ENCODE measurements at places on chromosomes 6 and 20.

GRCh38 chr6:83371423-83371822, 59.4 kb downstream of the ME1 start:
- DNase-seq, result no peak

GRCh38 chr6:53544217-53544469, 758 bp downstream of the GCLC start:
- no peak for DNase-seq

GRCh38 chr6:140917911-140918310, 1214.8 kb upstream of the GJE1 start:
- DNase-seq, result no peak

DNA sequence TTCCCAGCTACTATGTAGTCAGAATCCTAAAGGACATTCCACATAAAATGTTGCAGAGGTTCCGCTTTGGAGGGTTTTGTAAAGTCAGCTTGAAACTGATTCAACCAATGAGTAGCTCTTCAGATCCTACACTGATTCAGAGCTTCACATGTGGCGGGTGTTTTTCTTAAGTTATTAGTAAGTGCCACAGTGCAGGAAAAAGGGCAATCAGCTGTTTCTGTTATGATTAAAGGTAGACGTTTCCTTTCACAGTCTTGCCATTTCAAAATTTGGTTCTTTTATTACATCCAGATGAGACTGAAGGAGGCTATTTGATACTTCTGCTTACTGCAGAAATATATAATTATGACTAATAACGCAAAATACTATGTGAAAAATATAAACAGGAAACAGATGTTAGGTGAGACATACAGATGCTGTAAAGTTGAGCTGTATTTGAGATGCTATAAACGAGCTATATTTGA, 443.9 kb downstream of the CDKAL1 start:
- no peak for DNase-seq

- DNase-seq, result no peak
Observed at GRCh38 chr6:35320031-35320410, 22.3 kb upstream of the PPARD start.

DNA sequence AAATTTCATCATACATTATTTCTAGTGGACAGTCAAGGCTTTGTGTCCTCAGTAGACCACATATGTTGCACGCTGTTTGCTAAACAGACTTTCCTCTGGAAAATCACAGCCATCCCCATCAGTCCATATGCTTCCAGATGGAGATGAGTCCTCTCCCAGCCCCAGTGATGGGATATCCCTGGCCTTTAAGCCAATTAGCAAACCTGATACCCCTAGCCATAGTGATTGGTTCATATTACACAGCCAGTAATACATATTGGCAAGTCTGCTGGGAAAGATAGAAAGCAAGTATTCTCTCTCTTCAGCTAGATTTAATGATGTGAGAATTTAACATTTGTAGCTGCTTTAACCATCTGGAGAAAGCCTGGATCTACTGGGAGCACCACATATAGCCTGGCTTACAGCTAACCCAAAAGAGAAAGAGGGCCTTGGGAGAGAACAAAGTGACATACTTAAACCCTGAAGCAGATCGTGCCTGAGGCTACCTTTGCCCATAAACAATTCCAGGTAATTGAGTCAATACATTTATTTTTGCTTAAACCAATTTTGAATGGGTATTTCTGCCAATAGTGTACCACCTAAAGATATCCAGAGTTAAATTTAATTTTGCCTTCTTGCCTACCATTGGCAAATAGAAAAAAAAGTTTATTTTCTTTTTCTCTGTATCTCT, 103.5 kb upstream of the HIVEP1 start:
- DNase-seq, result no peak

- DNase-seq, result no peak
Observed at GRCh38 chr6:16045238-16045637, 83.6 kb upstream of the MYLIP start.

GRCh38 chr20:9196110-9196509, 127.2 kb downstream of the PLCB4 start:
- DNase-seq, result no peak

DNA sequence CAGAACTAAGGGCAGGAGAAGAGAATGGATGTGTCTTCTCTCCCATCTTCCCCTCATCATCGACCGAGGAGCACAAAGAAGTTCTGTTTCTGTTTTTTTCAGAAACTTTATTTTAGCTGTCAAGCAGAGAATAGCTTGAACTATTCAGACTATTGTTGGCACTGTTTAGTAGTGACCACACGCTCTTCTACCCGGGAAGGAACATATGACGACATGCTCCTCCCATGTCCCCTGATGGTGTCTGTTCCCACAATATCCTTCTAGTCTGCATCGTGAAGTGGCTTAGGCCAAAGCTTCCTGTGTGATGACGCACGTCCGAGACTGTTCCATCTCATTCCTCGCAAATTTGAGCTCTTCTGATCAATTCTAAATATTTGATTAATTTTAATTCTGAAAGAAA, 27.2 kb upstream of the KIF25 start:
- DNase-seq, result no peak

DNA sequence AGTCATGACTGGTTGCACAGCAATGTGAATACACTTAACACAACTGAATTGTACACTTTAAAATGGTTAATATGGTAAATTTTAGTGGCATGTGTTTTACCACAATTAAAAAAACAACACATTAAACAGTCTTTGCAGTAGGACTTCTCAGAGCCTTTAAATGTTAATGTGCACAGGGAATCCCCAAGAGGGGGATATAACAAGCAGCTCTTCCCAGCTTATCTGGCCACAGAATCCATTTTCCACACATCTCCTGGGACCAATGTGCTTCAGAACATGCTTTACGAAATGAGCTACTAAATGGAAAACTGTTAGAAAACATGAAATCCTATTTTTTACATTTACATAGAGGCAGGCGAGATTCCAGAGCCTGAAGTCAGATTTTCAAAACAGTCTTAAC, 44.4 kb downstream of the FYN start:
- no peak for DNase-seq

DNA sequence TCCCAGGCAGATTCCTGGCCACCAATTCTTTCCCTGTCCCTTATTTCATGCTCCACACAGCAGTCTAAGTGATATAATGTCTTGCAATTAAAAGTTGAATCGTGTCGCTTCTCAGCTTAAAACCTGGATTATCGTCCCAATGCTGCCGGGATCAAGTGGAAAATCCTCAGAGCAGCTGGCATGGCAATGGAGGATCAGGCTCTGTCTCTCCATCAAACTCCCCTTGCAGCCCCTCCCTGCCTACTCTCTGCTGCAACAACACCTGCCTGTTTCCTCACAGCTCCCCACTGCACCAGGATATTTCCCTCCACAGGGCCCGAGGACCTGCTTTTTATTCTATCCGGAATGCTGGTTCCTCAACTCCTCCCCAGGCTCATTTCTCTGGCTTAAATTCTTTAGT, 277.1 kb downstream of the SYNE1 start:
- no peak for DNase-seq

DNA sequence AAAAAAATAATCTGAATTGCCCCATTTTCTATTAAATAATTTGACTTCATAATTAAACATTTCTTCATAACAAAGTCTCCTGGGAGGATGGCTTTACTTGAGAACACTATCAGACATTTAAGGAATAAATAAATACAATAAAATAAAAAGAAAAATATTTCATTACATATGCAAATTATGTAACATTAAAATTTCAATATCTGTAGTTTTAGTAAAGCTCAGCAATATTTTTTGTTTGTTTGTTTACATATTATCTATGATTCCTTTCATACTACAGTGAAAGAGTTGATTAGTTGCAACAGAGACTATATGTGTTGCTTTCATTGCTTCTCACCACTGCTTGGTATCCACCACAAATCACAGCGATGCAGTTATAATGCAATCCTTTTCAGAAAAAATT, 474.9 kb upstream of the GJE1 start:
- DNase-seq, result no peak

DNA sequence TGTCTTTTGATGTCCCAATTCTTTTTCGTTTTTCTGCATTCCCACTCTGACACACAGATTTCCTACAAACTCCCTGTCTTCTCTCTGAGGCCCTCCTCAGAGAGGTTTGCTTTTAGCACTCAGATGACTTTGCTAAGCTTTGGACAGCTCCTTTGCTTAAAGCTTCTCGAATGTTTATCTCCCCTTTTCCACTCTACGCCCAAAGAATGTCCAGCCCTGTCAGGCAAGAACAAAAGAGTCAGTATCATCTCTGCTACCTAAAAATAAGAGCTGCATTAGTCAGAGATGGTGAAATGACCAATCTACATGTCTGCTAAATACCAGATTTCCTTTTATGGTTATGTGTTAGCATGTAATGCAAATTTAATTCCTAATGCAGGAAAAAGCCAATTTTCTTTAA, 56.8 kb downstream of the PREP start:
- DNase-seq, result no peak

- no peak for DNase-seq
Observed at GRCh38 chr20:45258664-45259063, 4.3 kb upstream of the SLPI start.

DNA sequence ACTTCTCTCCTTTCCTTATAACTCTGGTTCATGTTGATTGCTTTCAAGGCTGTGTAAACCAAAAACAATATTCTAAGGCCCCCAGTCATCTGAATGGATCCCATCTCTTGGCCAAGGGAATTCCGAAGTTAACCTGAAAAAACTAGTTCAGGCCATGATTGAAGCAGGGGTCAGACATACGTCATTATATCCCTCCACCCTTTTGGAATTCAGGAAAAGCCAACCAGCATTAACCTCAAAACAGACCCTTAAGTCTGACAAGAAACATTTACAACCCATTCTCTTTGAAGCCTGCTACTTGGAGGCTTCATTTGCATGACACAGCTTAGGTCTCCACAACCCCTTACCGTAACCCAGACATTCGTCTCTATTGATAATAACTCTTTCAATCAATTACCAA, 39.7 kb downstream of the SLC26A8 start:
- no peak for DNase-seq

DNA sequence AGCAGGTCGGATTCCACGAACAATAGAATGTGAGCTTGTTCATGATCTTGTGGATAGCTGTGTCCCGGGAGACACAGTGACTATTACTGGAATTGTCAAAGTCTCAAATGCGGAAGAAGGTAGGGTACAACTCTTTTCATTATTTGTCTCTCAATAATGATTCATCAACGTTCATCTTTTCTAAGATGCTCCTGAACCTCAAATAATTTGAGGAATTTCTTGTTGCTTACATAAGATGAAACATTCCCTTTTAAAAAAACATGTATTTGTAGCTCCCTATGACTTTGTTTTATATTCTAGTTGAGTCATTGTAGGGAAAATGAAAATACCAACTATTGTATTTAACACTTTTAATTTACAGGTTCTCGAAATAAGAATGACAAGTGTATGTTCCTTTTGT, 17.0 kb downstream of the MCM8 start:
- DNase-seq, result no peak

DNA sequence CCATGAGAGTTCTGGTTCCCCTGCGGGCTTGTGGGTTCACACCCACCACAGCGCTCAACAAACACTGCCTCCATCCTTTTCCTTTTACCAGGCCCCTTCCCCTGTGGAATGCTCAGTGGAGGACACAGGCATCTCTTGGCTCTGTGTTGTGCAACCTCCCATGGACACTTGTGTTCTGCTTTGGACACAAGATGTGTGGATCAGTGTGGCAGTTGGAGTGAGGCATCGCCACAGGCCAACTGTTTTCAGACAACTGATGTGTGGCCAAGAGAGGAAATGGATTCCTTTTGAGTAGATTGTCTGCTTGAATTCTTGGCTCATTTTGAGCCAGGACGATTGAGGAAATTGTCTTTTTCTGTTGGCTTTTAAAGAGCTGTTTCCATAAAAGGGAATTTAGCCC, 26.8 kb downstream of the CST8 start:
- DNase-seq, result no peak

DNA sequence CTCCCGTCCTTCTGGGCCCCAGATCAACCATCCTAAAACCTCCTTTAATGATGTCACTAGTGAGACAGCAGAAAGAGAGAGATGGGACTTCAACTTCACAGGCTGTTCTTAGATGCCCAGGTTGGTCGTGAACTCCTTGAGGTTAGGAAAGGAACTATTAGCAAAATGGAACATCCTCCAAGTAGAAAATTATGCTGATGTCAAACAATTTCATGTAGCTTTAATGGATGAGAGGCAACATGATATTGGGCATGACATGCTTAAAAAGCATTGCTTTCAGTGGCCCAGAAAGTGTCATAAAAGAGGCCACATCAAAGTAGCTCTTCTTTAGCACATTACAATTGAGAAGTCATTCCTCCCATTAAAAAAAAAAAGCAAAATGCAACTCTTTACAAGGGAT, 248.1 kb downstream of the PTPRT start:
- DNase-seq, result no peak

GRCh38 chr20:61287583-61288275, 35.7 kb downstream of the CDH4 start:
- DNase-seq, result no peak

DNA sequence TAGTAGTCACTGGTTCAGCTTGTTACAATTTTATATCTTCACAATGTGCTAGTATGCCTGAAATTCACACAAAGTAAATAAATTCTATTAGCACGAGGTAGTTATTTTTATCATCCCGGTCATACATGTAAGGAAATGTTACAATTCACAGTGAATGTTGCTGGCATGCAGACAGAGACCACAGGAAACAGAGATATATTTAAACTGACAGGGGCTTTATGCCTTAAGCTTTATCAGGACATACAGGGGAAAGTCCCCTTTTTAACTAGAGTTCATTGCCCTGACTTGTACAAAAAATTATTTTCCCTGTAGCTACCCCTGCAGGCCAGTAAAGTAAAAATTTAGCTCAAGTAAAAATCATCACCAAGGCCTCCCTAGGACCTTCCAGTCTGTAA, 712.0 kb upstream of the NRSN1 start:
- no peak for DNase-seq

GRCh38 chr6:30572148-30572547, 906 bp downstream of the ABCF1 start:
- no peak for DNase-seq

GRCh38 chr20:16432466-16433292, 140.6 kb downstream of the KIF16B start:
- DNase-seq, result no peak

- DNase-seq, result peak; percentile 62
Observed at GRCh38 chr20:35277531-35278395, at the start of gene MMP24OS. Gene MMP24OS, minus strand, starts transcription at chr20:35278122. Its CDS starts 193 bp downstream, at chr20:35277929.

- no peak for DNase-seq
Observed at GRCh38 chr6:121951918-121952379, 447.5 kb upstream of the HSF2 start.

DNA sequence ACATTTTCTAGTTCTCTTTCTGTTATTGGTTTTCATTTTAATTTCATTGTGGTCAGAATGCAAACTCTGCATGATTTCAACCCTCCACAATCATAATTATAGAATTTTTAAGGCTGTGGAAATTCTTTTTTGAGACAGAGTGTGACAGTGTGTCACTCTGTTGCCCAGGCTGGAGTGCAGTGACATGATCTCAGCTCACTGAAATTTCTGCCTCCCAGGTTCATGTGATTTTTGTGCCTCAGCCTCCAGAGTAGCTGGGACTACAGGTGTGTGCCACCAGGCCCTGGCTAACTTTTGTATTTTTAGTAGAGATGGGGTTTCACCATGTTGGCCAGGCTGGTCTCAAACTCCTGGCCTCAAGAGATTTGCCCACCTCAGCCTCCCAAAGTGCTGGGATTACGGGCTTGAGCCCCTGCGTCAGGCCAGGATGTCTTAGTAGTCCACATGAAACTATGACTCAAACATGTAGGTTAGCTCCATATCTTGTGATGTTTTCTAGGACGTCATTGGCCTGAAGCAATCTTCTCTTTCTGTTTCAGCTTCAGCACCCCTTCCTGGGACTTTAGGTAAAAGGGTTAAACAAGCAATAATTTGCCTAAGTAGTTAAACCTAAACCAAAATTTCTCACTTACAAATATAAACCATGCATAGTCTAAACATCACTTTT, 47.4 kb upstream of the SAMD3 start:
- DNase-seq, result no peak

Measured in activated naive CD4-positive, alpha-beta T cell (primary cell).